ENCODE measurements at places on chromosomes 6 and 20. TPM values are rescaled to one million over a fixed set of nuclear protein-coding genes. Genes with fewer than 3 reads are reported as not detected.

Gene SLC2A10
- total RNA-seq: 16.0 TPM

Gene MED23
- 44.6 TPM for total RNA-seq

Gene CDC25B
- total RNA-seq: 91.1 TPM

Gene FERMT1
- 0.28 TPM for total RNA-seq

Gene EYA2
- not detected for total RNA-seq

Gene PROKR2
- total RNA-seq: not detected

Gene VGLL2
- total RNA-seq: not detected

Gene BTN1A1
- total RNA-seq: not detected

Gene MCCD1
- total RNA-seq: not detected

Gene HLA-DQB1
- not detected for total RNA-seq

Gene SMPDL3A
- total RNA-seq: 6.3 TPM

Gene HAO1
- total RNA-seq: not detected

Gene JPH2
- total RNA-seq: 0.17 TPM

Gene RPRD1B
- total RNA-seq: 17.7 TPM

Gene TRIM26
- 29.3 TPM for total RNA-seq

Gene SGK2
- 0.34 TPM for total RNA-seq

Gene ZNF512B
- total RNA-seq: 10.0 TPM

Gene CLIC5
- under 0.01 TPM for total RNA-seq

Gene GJA10
- total RNA-seq: not detected

Gene APOM
- total RNA-seq: 0.37 TPM

Gene PROCR
- total RNA-seq: 124 TPM

Data from dermis blood vessel endothelial cell (primary cell).